ENCODE measurements at places on chromosomes 16 and 17.

DNA sequence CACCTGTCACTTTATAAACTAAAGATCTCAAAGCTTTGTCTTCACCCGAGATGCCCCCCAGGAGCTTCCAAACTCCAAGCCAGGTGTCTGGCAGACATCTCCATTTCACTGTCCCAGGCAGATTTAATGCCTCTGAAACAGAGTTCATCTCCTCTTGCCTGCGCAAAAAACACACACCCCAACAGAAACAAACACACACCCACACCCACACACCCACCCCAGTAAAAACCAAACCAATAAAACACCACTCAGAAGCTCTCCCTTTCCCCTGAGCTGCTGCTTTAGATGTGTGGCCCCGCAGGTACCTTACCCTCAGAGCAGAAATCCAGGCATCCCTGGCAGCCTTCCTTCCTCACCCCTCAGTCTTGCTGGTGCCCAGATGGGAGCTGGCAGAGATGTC is 14.4 kb downstream of the SEC14L1 start:
- no peak for DNase-seq

GRCh38 chr17:4144422-4144747 is 1.4 kb downstream of the CYB5D2 start:
- DNase-seq, result no peak

- no peak for DNase-seq
Observed at GRCh38 chr16:3358871-3359270, 3.2 kb downstream of the OR2C1 start.

GRCh38 chr16:20743591-20743990 is 2.0 kb upstream of the THUMPD1 start:
- DNase-seq, result no peak

DNA sequence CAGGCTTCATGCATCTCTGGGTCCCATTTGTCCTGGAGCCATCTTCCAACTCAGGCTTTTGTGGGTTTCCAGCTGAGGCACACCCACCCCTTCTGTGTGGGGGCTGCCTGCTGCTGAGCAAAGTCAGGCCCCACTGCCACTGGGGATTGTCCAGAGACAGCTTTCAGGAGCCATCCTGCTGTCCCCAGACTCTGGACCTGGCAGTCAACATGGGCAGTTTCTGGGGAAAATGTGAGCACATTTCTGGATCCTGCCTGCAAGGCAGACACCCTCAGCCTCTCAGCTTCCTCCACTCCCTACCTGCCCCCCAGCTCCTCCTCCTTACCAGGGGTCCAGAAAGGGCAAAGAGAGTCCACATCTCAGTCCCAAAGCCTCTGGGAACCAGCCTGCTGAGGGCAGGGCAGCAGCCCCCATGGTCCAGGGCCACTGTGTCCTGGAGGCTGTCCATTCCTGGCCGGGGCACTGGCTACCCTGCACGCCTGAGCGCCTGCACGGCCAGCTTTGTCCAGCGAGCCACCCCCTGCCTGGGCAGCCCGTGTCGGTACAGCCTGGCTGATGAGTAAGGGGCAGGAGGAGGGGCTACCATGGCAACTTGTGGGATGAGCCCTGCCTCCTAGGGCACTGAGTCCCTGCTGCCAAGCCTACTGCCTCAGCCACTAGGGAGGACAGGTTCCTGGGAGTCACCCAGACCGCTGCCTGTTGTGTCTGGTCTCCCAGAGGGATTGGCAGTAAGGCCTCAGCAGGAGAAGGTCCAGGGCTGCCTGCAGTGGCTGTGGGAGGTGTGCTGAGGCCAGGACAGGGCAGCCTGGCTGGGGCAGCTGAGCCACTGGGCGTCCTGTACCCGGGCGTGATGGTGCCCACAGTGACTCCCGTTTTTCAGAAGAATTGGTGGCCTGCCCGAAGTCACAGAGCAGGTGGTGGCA is at the start of gene SLC47A2:
SLC47A2 (minus strand) TSS at position 477 of the 923 bp plus-strand sequence; CDS start at position 448, 29 bp downstream.
- no peak for DNase-seq

Measured in SW480 (cell line).